ENCODE measurements at places on chromosomes 6 and 20.
A peak's percentile ranks its signal among the peaks of the same experiment; 100 is the strongest.

DNA sequence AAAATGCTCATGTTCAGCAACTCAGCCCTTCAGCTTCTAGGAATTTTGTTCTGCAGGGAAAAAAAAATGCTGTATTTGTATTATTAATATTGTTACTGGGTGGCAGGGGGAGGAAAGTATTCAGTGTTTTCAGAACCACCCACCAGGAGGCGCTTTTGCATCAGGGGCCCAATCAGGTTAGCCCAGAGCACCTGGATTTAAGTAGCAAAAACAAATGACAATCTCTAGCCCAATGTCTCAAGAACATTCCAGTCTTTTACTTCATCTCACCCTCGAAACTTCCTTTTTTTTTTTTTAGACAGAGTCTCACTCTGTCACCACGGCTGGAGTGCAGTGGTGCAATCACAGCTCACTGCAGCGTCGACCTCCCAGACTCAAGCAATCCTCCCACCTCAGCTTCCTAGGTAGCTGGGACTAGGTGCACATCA lies 635 bp upstream of the C20orf203 start:
- no peak for ATAC-seq

DNA sequence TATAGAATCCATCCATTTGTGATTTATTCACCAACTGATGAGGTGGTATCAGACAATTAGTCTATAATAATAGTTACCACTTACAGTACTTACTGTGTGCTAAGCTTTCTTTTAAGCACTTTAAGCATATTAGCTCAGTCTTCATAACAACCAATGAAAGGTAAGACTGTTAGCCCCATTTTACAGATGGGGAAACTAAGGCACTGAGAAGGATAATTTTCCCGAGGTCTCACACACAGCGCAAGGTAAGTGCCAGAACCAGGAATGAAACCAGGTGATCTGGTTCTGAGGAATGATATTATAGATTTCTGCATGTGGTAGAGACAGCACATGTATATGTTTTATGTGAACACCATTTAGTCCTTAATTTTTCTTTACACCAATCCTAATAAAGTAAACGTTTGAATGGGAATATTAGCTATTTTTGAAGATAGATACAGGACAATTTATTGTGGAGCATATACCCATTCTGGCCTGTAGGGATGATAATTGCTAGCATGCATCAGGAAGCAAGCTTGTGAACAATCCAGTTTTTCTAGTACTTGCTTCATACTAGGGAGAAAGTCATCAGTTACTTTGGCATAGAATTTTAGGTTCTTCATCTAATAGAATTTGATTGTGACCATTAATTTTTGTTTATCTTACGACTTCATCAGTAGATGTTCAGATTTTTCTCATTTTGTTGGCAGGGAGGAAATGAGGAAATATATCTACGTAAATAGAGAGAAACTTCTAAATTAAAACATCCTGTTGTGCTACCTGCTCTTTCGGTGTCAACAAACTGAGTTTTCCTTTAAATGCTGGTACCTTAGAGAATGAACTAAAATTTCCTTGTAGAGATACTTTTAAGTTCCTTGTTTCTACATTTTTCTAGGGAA lies 3.0 kb downstream of the YWHAB start:
- ATAC-seq, result no peak

DNA sequence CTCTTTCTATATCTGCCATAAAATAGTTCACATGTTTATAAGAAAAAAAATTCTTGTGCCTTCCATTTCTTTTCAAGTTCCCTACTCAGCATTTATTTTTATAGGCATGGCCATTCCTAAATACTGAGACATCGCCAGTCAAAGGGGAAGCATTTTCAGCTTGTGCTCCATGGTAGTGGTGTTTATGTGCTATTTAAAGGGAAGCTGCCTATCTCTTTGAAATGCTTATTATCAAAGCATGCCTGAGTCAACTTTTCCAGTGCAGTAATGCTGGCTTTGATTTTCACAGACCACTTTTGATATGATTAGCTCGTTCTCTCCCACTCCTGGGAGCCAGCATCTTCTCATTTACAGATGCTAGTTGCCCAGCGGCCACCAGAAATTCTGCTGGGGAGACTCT lies 124.1 kb upstream of the RIN2 start:
- ATAC-seq, result no peak

GRCh38 chr6:52576054-52576391 lies 837 bp downstream of the TRAM2 start:
- ATAC-seq, result no peak

GRCh38 chr6:7761051-7761450 lies 35.2 kb downstream of the BMP6 start:
- no peak for ATAC-seq

GRCh38 chr6:110655821-110656220 lies 159.4 kb downstream of the CDK19 start:
- ATAC-seq, result no peak

GRCh38 chr6:74075323-74075722 lies 379.3 kb downstream of the CD109 start:
- ATAC-seq, result peak; percentile 72

DNA sequence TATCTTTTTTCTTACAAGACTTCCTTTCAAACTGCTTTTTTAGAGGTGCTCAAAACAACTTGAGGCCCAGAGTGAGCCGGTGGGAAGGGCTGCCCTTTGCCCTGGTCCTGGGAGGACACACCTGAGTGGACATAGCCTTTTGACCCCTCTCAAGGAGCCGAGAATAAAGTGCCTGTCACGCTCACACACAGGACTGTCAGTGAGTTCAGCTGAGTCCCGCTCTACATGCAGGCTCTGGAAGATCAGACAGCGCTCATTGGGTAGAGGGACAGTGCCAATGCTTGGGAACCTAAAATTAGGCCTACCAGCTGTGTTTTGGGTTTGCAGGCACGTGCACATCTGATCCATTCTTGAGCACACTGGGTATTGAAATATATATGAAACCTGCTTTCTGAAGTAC lies 387.8 kb downstream of the CD83 start:
- ATAC-seq, result no peak

GRCh38 chr6:83153883-83154521 lies 39.1 kb downstream of the PGM3 start:
- ATAC-seq, result no peak

GRCh38 chr6:56176741-56177140 lies 70.6 kb downstream of the COL21A1 start:
- ATAC-seq, result no peak

- peak; percentile 96 for ATAC-seq
Observed at GRCh38 chr6:49915035-49915434, 48.7 kb upstream of the CRISP1 start.

DNA sequence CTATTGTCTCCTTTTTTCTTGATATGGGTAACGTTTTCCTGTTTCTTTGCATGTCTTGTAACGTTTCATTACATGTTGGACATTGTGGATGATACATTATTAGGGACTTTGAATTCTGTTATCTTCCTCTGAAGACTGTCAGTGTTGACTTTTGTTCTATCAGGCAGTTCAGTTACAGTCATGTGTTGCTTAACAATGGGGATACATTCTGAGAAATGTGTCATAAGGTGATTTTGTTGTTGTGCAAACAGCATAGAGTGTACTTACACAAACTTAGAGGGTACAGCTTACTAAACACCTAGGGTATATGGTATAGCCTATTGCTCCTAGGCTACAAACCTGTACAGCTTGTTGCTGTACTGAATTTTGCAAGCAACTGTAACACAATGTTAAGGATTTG lies 64.7 kb downstream of the AK9 start:
- no peak for ATAC-seq

DNA sequence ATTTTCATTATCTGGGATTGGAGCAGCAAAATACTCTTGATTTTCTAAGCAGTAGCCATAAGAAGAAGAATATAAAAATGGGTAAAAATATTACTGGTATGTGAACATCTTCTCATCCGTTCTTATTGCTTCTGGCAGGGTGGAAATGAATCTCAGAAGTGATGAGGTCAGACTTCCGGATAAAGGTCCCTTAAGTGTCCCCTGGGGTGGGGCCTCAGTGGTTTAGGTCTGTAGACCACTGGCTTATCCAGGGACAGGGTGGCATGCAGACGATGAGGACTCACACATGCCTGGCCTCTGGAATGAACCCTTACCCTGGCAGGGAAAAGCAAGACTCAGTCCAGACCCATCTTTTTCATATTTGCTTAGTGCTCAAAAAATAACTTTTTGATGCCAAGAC lies 143.3 kb downstream of the UST start:
- no peak for ATAC-seq

DNA sequence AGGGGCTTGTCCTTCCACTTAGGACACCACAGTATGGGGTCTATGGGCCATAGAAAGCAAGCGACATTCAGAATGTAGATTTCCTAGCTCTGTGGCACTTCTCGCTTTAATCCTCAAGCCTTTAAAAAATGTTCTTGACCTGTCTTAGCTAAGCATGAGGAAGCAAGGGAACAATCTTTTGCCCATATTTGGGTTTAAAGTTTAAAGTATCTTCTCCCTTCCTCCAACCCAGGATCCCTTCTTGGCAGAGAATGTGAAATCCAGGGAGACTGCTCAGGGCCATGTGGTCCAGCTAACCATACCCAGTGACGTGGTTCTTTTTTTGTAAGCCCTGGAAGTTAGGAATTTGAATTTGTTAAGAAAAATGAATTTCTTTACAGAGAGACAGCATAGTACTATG lies 289.9 kb downstream of the BTBD9 start:
- peak; percentile 47 for ATAC-seq

GRCh38 chr6:45854149-45854742 lies 161.4 kb downstream of the CLIC5 start:
- no peak for ATAC-seq

DNA sequence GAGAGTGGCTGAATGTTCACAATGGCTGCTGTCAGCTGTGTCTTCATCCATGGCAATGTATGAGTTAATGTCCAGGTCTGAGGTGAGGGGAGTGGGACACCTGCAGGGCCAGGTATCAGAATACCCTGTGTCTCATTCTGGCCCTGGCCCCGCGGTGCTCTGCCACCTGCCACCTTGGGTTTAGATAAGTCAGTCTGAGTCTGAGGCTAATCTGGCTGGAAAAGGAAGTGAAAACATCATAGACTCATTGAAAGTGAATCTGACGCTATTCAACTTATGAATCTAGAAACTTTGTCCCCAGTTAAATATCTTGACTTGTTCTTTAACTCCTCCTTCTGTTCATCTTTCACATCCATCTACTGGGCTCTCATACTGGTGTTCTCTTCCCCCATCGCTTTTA lies 267.1 kb upstream of the JAG1 start:
- ATAC-seq, result no peak

DNA sequence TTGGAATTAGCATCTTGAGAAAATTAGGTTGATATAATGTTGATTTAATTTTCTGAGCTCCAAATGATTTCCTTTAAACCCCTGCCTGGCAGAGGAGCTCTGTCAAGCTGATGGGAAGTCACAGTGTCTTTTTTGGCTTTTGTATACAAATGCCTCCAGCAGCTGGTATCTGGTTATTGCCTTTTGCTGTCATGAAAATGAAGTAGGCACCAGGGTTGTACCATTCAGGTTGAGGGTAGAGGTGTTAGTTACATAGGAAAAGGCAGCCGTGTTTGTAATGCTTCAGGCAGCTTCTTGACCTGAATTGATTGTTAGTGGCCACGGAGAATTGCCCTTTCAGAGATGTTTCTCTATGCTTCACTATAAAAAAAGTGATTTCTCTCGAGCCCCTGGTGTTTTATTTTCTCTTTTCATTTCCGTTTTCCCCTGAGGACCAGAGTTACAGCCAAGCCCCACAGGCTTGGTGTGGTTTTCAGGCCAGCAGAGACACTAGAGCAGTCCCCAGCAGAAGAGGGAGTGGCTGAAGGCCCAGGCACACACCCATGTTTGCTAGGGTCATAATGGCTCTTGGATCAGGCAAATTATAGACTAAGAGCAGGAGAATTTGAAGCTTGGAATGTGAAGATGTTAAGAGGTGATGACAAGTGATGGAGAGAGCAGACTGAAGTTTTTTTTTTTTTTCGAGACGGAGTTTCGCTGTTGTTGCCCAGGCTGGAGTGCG lies 21.6 kb downstream of the CMTR1 start:
- no peak for ATAC-seq

- ATAC-seq, result no peak
Observed at GRCh38 chr6:101231606-101232235, 161.8 kb upstream of the GRIK2 start.

GRCh38 chr20:22583773-22584521 lies 425 bp downstream of the FOXA2 start:
- no peak for ATAC-seq

DNA sequence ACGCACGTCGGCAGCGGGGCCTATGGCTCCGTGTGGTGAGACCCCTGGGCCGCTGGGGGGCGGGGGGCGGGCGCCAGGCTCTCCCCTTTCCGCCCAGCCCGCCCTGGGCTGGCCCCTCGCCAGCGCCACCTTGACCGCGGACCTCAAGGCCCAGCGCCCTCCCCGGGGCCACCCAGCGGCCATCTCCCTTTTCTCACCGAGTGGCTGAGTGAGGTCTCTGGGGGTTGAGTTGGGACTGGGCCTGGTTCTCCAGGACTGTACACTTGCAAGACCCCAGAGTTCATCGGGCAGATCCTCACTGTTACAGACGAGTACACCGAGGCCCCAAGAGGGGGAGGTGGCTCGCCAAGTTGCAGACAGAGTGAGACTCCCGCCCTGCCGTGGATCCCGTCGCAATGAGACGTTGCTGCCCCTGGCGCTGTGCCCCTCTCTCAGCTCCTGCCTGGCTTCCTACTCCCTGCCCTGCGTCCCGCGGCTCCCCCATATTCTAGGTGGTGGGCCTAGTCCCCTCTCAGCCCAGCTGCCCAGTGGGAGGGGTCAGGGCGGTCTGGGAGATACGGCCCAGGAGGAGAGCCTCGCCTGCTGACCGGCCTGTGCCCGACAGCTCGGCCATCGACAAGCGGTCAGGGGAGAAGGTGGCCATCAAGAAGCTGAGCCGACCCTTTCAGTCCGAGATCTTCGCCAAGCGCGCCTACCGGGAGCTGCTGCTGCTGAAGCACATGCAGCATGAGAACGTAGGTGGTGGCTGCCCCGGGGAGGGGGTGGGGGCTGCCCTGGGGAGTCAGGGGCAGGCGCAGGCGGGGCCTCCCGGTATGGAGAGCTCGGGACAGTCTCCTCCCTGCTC lies 576 bp downstream of the MAPK13 start:
- peak; percentile 29 for ATAC-seq

DNA sequence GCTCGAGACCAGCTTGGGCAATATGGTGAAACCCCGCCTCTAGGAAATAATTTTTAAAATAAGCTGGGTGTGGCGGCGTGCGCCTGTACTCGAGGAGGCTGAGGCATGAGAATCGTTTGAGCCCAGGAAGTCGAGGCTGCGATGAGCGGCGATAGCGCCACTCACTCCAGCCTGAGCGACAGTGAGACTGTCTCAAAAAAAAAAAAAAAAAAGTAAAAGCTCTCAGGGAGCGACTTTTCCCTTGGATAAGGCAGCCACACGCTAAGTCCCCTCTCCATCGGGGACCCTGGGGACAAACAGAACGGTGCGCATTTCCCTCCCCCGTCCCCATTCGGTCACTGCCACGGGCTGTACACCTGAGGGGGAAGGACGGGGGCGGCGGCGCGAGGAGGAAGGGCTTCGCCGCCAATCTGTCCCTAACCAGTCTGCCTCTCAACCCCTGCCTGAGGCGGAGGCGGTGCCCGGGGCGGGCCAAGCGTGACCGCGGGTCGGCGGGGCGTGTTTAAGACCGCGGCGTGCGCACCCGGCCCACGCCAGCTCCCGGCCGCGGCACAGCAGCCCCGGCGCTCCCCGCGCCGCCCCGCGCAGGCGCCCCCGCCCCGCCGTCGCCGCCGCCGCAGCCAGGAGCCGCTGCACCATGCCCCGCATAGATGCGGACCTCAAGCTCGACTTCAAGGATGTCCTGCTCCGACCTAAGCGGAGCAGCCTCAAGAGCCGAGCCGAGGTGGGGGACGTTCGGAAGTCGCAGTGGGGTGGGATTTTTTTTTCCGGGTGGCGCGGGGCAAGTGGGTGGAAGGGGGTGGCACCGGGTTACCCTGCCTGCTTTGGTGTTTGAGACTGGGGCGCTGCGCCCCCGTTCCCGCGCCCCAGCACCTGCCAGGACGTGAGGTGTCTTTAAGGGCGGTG lies at the start of gene GMPR:
Gene GMPR, plus strand, starts transcription at position 531 of the 906 bp plus-strand sequence. Its CDS starts 107 bp downstream, at position 638.
- peak; percentile 94 for ATAC-seq
